ENCODE measurements at places on chromosomes 2 and 18. TPM values are rescaled to one million over a fixed set of nuclear protein-coding genes. Genes with fewer than 3 reads are reported as not detected.

DNA sequence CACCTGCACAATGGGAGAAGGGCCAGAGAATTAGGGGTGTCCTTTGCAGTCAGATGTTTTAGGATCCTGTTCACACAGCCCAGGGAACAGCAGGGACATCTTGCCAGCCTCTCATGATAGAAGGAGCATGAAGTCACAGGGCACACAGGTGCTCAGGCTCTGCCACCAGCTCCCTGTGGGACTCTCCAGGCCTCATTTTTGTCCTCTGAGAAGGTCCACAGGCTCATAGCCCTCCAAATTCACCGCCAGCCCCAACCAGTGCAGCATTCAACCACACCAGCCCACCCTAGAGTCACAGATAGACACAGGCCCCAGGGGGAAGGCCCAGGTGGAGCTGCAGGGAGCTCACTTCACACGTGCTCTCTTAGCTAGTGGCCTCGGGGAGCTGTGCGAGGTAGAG, 391.7 kb downstream of the TNS1 start:
- DNase-seq = peak; percentile 19

- DNase-seq = no peak
These were observed 164.0 kb upstream of the REG3G start for GRCh38 chr2:78861546-78861945.

- no peak for DNase-seq
These were observed 78.1 kb downstream of the SPTBN1 start for GRCh38 chr2:54534221-54534620.

DNA sequence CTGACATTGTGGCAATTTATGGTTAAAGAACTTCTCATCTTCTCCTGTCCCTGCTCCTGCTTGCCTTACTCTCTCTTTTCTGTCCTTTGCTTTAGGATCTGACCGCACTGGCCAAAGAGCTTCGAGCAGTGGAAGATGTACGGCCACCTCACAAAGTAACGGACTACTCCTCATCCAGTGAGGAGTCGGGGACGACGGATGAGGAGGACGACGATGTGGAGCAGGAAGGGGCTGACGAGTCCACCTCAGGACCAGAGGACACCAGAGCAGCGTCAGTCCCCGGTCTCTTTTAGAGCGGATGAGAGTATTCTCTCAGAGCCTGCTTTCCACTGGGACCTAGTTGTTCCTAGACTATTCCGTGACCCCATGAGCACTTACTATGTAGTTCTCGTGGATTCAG, 122.2 kb upstream of the IL1R2 start:
- DNase-seq = no peak

GRCh38 chr18:47501946-47502345, 250.5 kb upstream of the SKOR2 start:
- DNase-seq = no peak

DNA sequence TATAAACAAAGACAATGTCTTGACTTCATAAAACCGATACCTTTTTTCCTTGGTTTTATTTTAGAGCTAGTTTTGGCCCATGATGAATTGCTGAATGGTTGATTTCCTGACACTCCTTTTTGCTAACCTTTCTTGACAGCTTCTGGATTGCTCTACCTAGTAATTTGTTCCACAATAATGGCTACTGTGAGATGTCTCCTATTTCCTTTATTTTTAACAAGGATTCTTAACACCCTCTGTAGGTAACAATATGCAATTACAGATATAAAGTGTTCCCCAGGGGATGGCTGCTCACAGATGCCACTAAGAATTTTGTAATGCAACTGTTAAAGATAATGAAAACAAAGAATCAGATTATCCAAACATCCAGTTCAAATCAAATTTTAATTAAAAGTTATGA, 100.8 kb upstream of the ATP5MC3 start:
- no peak for DNase-seq

DNA sequence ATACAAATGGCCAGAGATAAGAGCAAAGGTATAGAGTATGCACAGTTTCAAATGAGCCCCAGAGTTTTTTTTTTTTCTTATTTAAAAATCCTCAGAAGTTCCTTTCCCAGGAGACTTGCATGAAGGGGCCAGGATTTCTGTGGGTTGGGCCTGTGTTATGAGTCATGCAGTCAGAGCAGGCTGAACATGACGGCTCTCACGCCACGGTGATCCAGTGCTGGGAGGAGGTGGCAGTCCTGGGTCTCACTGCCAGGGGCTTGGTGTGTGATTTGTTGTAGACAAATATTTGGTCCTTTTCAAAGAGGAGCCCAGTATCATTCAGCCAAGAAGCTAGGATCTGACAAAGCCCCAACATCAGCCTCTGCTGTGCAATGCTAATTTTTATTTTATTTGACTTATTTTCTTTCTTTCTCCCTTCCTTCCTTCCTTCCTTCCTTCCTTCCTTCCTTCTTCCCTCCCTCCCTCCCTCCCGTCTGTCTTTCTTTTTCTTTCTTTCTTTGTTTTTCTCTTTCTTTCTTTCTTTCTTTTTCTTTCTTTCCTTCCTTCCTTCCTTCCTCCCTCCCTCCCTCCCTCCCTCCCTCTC, 10.4 kb upstream of the KCNE4 start:
- DNase-seq = no peak

DNA sequence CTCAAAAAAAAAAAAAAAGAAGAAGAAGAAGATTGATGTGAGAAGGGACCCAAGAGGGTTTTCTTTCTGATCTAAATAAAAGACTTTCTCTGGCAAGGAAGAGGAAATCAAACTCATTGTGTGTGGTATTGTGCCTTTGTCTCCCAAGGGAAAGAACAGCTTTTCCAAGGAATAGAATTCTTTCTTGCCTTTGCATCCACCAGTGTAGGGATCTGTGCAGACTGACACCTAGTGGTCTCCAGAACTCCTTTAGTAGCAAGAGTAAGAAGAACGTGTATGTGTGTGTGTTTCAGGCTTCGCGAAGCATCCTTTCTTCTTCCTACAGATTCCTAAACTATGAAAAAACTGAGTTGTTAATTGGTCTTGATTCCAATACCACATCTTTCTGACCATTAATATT, 33.5 kb upstream of the CRIM1 start:
- no peak for DNase-seq

GRCh38 chr2:43343573-43344304, 117.3 kb upstream of the ZFP36L2 start:
- DNase-seq = no peak

CNRIP1 gene
- not detected for total RNA-seq

DLGAP1 gene
- total RNA-seq = not detected

ACMSD gene
- total RNA-seq = not detected

IL1F10 gene
- not detected for total RNA-seq
